GM12864 (cell line): ENCODE measurements at places on chromosomes 11 and 22.

DNA sequence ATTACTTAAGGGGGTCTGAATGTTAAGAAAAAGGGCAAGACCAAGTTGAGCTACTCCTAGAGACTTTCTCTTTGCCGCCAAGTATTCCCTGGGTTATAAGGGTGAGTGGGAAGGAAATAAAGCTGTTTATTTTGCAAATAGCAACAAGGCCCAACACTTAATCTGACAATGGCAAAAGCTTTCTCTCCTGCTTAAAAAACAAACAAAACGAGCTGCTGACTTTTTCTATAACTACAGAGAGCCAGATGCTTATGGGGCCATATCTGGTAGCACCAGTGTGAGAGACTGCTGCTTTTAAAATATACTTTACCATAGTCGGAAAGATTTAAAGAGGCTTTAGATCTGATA is 2.3 kb upstream of the KDM2A start:
- DNase-seq: no peak

- no peak for DNase-seq
Measured at GRCh38 chr22:38238519-38239071, 34.2 kb downstream of the TMEM184B start.

DNA sequence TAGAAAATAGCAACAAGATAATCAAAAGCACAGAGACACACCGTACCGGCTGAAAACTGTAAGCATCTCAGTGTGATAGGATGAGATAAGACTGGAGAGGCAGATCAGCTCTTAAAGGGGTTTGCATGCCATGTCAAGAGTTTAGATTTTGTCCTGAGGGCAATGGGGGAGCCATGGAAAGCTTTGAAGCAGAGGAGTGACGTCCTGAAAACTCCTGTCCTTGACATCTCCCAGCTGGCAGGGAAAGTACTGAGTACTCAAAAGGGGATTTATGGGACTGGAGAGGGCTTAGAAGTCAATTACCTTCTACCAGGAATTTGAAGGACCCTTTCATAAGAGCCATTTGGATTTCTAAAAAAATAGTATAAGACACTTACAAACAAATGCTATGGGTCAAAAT is 420.5 kb upstream of the NARS2 start:
- no peak for DNase-seq

DNA sequence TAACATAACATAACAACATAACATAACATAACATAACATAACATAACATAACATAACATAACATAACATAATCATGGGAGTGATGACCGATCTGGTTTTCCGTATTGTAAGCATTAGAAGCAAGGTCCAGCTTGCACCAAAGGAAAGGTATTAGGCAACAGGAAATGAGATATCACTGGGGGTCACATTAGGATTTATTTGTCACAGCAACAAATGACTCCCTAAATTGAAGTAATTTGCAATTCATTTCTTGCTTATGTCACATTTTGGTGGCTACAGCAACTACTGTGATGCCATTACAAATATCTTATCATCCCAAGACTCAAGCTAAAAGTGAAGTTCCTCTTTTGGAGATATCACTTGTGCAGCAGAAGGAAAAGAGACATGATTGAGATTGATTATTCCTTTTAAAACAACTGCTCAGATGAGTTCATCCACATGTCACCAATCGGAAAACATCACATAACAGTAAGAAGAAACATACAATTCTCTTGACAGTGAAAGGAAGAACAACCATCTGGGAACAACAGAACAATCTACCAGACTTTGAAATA is 1331.1 kb upstream of the RAG2 start:
- DNase-seq: no peak

DNA sequence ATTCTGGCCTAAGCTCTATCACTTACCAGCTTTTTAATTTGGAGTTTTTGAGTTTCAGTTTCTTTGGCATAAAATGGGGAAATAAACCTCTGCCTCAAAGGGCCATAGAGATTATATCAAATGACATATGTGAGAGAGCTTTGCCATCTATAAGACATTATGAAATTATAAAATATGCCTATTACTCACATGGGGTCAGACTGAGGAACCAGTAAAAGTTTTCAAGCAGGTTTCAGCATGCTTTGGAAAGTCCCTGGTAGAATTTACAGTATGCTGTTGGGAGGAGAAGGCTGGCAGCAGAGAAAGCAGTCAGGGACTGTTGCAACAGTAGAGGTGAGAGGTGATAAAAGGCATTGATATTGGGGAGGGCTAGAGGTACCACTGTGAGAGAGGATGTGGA is 13.6 kb upstream of the MTNR1B start:
- DNase-seq: no peak

GRCh38 chr11:37755521-37755920 is 1157.5 kb upstream of the RAG2 start:
- no peak for DNase-seq

- DNase-seq: no peak
Measured at GRCh38 chr11:66363805-66364535, 7.6 kb downstream of the SLC29A2 start.

DNA sequence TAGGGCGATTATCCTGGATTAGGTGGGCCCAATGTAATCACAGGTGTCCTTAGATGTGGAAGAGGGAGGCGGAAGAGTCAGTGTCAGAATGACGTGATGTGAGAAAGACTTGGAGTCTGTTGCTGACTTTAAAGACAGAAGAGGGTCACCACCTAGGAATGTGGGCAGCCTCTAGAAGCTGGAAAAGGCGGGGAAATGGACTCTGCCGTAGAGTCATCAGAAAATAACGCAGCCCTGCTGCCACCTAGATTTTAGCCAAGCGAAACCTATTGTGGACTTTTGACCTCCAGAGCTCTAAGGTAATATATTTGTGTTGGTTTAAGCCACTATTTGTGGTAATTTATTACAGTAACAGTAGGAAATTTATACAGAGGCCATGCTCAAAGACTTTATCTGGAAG is 4.8 kb downstream of the DDX10 start:
- no peak for DNase-seq

GRCh38 chr11:118838905-118839553 is 44.7 kb upstream of the CXCR5 start:
- DNase-seq: peak; percentile 72

GRCh38 chr11:116310698-116311097 is 462.1 kb downstream of the BUD13 start:
- DNase-seq: no peak

- DNase-seq: no peak
Measured at GRCh38 chr11:118151431-118151830, 1.2 kb downstream of the SCN4B start.

DNA sequence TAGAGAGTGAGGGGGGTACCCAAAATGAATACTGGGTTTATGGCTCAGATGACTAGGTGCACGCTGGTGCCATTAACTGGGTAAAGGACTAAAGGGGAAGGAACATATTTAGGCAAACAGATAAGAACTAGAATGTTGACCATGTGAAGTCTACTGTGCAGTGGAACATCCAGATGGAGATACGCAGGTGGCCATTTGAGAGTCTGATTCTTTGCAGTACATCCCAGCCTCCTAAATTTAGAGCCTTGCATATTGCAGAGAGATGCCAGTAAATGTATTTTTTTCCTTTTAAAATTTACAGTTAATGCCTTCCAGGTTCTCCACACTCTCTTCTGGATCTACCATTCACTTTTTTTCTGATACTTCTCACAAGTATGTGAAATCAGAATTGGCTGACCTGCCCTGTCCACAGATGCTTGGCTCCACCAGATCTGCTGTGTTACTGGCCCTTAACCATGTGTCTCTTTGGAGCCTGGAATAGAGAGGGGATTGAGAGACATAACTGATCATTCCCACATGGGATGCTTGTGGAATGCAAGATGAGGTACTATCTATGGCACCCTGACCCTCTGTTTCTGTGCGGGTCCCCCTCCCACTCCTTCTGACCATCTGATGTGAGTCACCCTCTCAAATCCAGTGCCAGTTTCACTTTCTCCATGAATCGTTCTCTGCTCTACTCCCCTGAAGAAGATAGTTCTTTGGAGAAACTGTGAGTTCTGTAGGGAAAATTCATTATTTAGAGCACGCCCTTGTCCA is 77.0 kb upstream of the NCAM1 start:
- no peak for DNase-seq

GRCh38 chr11:130765951-130766649 is 150.2 kb downstream of the SNX19 start:
- DNase-seq: peak; percentile 21

DNA sequence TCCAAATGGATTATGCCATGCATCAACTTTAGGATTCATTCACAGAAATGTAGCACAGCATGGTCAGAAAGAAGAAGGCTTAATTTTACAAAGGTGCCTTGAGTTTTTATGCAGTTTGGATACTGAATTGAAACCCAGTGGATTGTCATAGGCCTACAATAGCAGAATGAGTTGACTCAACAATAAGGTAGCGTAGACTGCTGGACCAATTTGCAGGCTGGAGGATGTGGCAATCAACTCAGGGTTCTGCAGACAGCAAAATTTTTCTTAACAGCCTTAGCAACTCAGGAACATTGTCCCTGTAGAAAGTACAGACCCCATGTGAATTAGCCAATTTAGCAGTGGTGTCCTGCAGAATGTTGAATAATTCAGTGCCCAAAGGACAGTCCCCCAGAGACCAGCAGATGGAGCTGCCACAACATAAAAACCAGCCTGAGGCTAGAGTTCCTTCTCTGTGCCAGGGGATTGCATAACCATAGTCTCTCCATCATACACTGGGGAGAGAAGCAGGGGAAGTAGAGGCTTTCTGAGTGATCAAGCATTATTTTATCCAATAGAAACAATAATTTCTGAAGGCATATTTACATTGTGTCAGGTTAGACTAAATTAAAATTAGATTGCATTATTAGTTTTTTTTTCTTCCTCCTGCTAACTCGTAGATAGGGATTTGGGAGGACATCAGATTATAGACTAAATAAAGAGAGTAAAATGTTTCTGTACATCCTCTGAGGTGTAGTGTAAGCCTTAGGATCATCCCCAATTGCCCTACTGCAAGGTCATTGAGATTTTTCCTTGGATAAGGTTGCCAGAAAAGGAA is 20.3 kb upstream of the MRPL17 start:
- no peak for DNase-seq

DNA sequence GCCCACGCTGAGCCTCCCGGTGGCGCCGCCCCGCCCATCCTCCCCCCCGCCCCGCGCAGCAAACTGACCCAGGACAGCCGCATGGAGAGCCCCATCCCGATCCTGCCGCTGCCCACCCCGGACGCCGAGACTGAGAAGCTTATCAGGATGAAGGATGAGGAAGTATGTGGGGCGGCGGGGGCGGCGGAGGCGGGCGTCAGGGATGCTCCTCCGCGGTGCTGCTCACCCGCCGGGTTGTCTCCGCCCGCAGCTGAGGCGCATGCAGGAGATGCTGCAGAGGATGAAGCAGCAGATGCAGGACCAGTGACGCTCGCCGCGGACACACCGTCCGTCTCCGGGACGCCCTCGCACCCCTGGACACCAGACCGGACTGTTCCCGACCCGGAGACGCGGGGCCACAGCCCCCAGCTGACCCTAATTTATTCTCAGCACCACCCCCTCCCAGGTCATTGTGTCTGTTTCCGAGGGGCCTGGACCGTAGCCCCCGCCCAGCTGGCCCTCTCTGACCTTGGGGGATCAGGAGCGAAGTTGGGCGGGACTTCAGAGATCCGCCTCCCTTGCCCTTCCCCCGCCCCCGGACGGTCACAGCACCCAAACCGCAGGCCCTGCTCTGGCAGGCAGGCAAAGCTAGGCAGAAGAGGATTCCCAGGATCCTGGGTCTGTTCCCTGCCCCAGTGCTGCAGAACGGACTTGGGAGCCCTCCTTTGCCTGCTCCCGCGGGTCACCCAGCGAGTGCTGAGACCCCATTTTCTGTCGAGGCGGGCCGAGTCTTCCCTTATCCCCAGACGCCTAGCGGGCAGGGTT is 959 bp upstream of the GP1BB start:
- DNase-seq: no peak

- DNase-seq: no peak
Measured at GRCh38 chr11:78313898-78314297, 103.7 kb downstream of the GAB2 start.

DNA sequence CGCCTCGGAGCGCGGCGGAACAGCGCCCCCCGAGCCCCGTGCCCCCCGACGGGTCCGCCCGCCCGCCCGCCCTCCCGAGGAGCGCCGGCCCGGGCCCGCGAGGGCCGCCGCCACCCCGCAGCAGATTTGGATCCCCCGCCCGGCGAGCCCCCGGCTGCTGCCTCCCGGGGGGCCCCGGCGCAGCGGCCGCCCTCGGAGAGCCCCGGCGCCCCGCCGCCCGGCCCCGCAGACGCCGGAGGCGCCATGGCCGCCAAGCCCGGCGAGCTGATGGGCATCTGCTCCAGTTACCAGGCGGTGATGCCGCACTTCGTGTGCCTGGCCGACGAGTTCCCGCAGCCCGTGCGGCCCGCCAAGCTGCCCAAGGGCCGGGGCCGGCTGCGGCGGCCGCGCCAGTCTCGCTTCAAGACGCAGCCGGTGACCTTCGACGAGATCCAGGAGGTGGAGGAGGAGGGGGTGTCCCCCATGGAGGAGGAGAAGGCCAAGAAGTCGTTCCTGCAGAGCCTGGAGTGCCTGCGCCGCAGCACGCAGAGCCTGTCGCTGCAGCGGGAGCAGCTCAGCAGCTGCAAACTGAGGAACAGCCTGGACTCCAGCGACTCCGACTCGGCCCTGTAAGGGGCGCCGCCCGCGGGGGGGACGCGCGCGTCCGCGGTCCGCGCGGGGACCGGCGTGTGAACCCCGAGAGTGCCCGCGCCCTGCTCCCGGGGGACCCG is 380 bp downstream of the C11orf96 start:
- no peak for DNase-seq

DNA sequence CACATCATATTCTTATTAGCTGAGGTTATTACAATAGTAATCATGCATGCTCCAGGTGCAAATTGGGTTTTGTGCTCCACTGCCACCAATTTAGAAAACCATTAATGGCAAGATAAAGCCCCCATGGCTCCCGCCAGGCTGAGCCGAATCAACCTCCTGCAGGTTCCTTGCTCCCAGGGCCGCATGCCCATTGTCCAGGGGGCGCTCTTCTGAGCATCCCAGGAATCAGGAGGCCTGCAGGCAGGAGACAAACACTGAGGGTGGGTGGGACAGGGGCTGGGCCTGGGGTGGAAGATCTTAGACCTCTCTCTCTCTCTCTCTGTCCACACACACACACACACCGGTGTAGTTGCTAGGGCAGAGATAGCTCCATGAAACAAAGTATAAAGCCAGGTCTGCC is 57.4 kb downstream of the BUD13 start:
- no peak for DNase-seq

DNA sequence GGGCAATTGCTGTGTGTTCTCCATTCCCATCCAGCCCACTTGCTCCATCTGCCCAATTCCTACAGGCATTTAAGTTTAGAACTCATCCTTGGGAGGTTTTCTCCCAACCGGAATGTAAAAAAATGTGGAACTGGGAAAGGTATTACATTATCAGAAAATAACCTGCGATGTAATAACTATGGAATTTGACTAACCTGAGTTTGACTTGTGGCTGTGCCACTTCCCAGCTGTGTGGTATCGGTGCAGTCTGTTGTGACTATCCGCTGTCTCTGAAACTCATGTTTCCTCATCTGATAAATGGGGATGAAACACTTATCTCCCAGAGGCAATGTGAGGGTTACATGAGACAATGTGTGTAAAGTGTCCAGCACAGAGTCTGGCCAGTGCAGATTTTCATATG is 77.6 kb downstream of the TENM4 start:
- DNase-seq: no peak

GRCh38 chr11:120404495-120404894 is 68.3 kb downstream of the ARHGEF12 start:
- no peak for DNase-seq

GRCh38 chr11:27388001-27388400 is 25.0 kb upstream of the CCDC34 start:
- DNase-seq: no peak

GRCh38 chr11:119676461-119677020 is 52.5 kb downstream of the NECTIN1 start:
- no peak for DNase-seq

- DNase-seq: no peak
Measured at GRCh38 chr11:118442301-118442700, 6.0 kb downstream of the KMT2A start.
